Ureter (tissue), 1 donor: ENCODE measurements at places on chromosomes 1 and 21. TPM values are rescaled to one million over a fixed set of nuclear protein-coding genes. Genes with fewer than 3 reads are reported as not detected.

The LCE3D gene
- not detected for total RNA-seq

The CFHR1 gene
- total RNA-seq, result 2.3 TPM

The ETNK2 gene
- total RNA-seq, result 13.5 TPM

The GBP7 gene
- not detected for total RNA-seq

The SPATA45 gene
- total RNA-seq, result not detected

The BARHL2 gene
- total RNA-seq, result not detected

The SLAMF1 gene
- total RNA-seq, result 0.83 TPM

The AK5 gene
- 1.9 TPM for total RNA-seq

The MATN1 gene
- total RNA-seq, result not detected
